Fibroblast of skin of left biceps (primary cell): ENCODE measurements at places on chromosomes 3 and 15.

- no peak for DNase-seq
Measured at GRCh38 chr3:10398341-10398740, 77.4 kb upstream of the SEC13 start.

DNA sequence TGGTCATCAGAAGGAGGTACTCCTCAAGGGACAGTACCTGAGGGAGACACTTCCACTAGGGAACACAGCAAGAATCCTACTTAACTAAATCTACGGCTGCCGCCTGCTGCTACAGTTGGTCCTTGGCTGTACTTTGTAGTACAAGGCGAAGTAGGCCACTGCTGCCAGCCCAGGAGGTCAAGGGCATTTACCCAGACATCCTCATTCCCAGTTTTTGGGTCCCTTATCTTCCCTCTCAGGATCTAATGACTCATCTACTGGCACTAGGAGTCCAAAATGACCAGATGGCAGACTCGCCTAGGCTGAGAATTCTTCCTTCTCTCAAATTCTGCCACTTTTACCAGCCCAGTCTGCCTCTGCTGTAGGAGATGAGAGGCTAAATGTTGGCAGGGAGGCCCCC, 27.1 kb upstream of the LAMP3 start:
- DNase-seq: no peak

DNA sequence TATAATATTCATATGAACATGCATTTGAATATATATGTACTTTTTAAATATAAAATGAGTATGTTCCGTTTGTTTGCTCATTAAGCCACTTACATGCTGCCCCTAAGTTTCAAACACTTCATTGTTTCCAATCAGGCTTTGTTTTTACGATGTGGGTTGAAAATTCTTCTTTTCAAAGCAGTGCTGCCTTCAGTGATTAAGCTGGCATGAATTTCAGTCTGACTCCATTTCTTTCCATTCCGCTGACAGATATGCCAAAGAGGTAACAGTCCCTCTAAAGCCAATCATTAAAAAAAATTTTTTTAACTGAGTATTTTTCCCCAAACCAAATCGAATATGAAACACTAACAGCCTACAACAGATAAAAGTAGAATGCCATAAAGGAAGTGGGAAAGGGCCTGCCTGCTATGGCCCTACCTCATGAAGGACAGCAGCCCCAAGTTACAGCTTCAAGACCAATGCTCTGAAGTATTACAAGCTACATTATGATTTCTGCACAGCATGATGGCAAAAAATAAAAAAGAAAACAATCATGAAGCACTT, 40.0 kb downstream of the DCUN1D1 start:
- no peak for DNase-seq

GRCh38 chr3:50885070-50885850, 210.5 kb downstream of the DOCK3 start:
- no peak for DNase-seq

GRCh38 chr3:30894521-30895251, at the start of gene GADL1:
Gene GADL1 (minus strand): TSS chr3:30894661. CDS start chr3:30894614, 47 bp downstream.
- no peak for DNase-seq

DNA sequence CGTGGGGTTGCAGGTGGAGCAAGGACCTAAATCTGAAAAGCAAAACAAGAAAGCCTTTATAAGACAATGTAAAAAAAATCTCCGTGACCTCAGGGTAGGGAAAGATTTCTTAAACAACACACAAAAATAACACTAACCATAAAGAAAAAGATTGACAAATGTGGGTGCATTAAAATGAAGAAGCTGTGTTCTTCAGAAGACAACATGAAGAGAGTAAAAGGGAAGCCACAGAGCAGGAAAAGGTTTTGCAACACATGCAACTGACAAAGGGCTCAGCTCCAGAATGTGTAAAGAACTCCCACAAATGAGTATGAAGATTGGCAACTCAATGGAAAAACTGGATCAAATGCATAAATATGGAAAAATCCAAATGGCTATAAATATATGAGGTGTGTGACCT, 74.2 kb downstream of the MAGEF1 start:
- DNase-seq: no peak

- DNase-seq: no peak
Measured at GRCh38 chr15:92629276-92629974, 26.1 kb downstream of the FAM174B start.

DNA sequence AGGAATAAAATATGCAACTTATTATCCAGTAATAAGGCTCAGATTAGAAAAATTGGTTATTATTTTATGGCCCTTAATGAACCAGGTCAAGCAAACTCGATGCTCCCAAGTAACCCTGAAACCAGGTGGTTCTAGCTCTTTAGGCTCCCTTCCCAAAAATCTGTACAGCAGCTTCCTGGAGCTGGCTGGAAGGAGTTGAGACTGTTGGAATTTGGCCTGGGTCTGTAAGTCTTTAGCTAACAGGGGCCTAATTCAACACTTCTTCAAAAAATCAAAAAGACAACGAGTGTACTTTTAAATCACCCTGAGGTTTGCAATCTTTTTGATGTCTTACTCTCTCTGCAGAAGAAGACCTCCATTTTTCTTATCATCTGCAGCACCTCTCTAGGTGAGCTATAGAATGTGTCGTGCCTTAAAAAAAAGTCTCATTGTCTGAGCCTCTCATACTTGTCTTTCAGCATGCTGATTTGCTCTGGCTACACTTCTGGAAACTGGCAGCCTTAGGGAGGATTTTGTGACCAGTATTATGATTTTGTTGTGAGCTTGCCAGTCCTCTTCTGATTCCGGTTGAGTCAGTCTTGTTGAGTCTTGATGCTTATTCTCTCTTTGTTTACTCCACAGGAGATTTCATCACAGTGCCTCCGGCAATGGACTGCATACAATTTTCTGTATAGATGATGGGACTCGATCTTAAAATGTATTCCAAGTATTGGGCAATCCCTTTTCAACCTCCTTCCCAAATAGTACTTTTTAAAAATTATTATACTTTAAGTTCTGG, 235.0 kb upstream of the KBTBD8 start:
- DNase-seq: no peak

GRCh38 chr3:45946875-45947274, 3.6 kb downstream of the CXCR6 start:
- no peak for DNase-seq

DNA sequence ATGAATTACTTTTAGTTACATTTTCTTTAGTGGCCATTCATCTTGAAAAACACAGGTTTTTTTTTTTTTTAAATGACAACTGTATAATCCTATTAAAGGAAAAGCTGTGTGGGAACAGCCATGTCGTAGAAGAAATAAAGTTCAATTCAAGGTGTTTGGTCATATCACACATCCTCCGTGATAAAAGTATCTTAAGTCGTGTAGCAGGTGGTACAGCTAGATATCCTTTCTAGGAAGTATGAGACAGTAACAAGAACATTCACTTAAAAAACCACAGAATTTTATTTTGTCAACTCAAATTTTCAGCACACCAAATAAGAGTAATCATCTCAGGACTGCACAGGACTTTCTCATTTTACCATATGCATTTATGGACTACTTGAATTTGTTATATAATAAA, 16.1 kb downstream of the ZDHHC23 start:
- no peak for DNase-seq

GRCh38 chr15:48143856-48144255, 23.1 kb downstream of the SLC24A5 start:
- DNase-seq: peak; percentile 3

- no peak for DNase-seq
Measured at GRCh38 chr15:40845036-40845435, 1.2 kb downstream of the SPINT1 start.

DNA sequence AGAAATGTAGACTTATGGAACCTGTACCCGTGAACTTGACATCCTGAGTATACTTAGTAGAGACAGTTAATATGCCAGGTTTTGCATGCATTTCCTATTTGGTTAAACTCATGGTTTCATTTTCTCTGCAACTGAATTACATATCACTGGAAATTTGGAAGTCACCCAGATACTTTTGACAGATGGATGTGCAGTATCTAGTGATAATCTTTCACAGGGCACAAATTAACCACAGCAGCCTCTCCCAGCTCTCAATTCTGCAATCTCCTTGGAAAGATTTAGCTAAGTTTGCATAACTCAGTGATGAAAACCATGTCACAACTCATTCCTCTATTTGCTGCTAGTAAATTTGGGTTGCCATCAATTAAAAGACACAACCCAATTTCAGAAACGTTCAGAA, 162.3 kb upstream of the TPM1 start:
- peak; percentile 79 for DNase-seq

DNA sequence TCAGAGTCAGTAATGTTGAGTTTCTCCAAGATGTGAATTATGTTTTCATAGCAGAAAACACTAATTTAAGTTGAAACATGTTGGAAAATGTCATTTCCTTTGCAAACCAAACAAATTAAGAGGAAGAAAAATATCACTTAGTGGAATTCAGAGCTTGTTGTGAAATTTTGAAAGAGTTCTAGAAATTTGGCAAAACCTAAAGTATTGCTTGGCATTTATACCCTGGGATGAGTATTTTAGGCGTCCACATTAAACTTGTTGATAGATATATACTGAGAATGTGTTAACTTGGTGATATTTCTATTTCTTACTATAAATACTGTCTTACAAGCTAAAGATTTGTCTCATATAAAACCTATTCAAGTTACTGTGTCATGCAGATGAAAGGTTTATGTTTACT, 335.2 kb downstream of the NSUN3 start:
- no peak for DNase-seq

DNA sequence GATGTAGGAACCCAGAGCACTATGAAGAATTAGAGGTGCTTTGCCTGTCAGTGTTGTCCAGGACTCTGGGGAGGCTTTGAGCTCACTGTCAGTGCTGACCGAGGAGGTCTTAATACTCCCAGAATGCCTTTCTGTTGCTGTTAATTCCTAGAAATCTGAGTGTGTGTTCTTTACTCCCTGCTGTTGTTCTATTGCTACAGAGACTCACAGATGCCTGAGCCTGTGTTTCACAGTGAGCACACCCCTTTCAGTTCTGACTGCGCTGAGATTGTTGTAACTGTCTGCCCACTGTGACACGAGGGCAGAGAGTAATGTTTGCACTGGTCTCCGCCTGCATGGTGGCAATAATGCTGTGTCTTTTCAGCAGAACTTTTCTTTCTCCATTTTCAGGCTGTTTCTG, 162.9 kb downstream of the RYR3 start:
- no peak for DNase-seq

GRCh38 chr15:67382723-67383122, 128.1 kb downstream of the IQCH start:
- no peak for DNase-seq

- no peak for DNase-seq
Measured at GRCh38 chr15:22936577-22937472, 43.3 kb downstream of the CYFIP1 start.

GRCh38 chr3:187722206-187722612, 19.9 kb upstream of the RTP2 start:
- DNase-seq: no peak

GRCh38 chr15:39645138-39645975, 64.5 kb downstream of the THBS1 start:
- no peak for DNase-seq

DNA sequence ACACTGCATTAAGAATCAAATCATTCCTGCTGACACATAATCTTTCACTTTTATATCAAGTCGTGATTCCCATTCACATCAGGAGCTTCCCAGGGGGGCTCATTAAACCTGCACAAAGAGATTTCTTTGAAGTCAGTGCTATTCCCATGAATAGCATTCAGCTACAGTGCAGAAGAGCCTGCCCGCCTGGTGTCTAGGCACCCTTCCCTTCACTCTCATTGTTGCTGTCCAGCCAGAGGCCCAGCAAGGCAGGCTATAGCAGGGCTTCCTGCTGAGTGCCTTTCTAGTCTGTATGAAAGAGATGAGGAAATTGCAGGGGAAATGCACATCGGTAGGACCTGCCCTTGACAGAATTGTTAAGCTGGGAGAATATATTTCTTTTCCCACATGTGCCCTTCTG, 4.5 kb upstream of the GJD2 start:
- no peak for DNase-seq

DNA sequence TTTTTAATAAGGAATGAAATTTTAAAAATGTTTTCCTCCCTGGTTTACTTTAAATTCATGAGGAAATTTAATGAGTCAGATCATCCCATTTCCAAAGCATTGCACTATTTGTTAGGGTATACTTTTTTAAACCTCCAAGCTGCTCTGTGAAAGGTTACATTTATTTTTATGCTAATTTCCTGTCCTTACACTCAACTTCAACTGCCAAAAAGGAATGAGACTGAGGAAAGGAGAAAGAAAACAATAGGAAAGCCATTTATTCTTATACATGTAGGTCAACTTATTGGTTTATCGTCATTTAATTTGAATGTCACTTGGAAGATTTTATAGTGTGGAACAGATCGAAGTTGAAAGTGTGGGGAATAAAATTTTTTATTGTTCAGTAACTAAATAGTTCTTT, 104.1 kb downstream of the ALCAM start:
- DNase-seq: no peak

DNA sequence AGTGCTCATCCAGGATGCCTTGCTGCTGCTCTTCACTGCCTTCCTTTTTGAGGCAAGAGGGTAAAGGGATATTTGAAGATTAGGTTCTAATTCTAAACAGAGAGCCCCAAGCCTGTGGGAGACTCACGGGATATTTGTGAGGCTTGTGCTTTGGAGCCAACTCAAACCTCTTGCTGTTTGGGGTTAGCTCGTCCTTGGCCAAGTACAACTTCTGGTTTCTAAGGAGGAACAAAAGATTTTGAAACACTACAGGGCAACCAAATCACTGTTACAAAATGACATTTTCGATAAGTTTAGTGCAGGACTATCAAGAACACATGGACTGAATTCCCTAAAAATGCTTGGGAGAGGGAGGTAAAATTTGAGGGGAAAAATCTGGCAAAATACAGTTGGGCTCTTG, 190.2 kb downstream of the RORA start:
- DNase-seq: no peak

GRCh38 chr3:53140847-53141845, 10.9 kb upstream of the RFT1 start:
- peak; percentile 35 for DNase-seq

- no peak for DNase-seq
Measured at GRCh38 chr3:64533617-64534317, 154.0 kb downstream of the ADAMTS9 start.

DNA sequence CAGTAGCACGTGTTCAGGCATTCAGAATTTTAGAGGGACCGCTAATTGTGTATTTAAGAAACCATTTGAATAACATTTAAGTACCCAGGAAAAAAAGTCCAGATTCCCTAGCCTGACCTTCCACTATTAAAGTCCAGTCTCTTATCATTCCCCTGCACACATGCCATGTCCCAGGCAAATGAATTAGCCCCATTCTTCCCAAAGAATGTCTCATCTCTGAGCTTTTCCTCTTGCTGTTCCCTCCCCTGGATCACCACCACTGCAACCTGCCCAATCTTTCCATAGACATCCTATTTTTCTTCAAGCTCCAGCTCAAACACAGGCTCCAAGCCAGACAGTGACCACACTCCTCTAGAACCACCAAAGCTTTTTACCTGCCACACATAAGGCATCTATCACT, 25.9 kb downstream of the PLD1 start:
- DNase-seq: no peak

DNA sequence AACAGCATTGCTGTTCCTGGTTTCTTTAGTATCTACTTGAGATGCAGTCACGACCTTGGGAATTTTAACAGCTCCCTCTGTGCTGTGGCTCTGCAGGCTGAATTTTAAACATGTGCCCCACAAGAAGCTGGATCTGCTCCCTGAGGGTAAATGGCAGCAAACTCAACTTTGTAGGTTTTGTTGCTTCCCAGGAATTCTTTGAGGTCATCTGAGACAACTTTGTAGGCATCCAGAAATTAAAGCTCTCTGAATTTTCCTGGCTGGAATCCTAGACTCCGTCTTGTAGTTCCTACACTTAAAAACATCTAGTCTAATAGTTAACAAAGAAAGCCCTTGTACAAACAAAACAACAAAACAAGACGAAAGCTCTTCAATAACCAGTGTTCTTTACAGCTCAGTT, 366.3 kb downstream of the FEZF2 start:
- no peak for DNase-seq

GRCh38 chr3:168197162-168197561, 101.4 kb upstream of the GOLIM4 start:
- DNase-seq: no peak
